PC-3 (cell line): ENCODE measurements at places on chromosomes 7 and 10. TPM values are rescaled to one million over a fixed set of nuclear protein-coding genes. Genes with fewer than 3 reads are reported as not detected.

- DNase-seq = no peak
These were observed 130.7 kb upstream of the KMT2E start for GRCh38 chr7:104883248-104883717.

DNA sequence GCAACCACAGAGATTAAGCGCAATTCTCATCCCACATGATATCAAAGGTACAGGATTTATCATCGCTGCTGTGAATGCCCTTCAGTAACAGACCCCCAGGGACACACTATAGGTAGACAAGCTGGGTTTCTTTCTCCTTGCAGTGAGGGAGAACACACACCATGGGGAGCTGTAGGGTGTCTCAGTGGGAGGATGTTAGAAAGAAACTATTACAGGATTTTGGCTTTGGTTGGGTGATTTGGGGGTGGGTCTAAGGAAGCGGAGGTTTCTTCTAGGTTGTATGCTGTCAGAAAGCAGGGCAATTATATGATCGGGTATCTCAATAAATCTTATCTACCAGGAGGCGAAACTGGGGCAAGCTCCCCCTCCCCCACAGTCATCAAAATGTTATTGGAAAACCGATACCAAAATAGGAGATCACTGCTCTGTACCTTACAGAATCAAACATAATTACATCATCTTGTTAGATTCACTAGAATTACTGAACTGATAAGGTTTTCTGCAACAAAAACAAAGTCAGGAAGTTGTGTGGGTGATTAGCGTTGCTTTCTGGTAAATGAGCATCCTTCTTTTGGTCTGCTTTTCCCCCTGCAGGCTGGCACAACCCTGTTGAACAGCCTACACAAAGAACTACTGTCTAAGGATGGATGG, 209.7 kb downstream of the TEX36 start:
- no peak for DNase-seq

The LRMDA gene
- 1.2 and 3.6 TPM in 2 replicates for total RNA-seq

The FAM24B gene
- 5.2 and 12.4 TPM in 2 replicates for total RNA-seq
